ENCODE measurements at places on chromosomes 6 and 20. TPM values are rescaled to one million over a fixed set of nuclear protein-coding genes. Genes with fewer than 3 reads are reported as not detected.

DNA sequence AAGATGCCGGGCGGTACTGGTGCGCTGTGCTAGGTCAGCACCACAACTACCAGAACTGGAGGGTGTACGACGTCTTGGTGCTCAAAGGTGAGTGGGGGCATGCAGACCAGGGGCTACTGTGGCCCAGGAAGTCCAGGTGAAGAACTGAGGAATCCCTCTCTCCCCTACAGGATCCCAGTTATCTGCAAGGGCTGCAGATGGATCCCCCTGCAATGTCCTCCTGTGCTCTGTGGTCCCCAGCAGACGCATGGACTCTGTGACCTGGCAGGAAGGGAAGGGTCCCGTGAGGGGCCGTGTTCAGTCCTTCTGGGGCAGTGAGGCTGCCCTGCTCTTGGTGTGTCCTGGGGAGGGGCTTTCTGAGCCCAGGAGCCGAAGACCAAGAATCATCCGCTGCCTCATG lies 1.0 kb downstream of the LY6G6F start:
- no peak overlapping the region for H3K27ac ChIP-seq
- DNase-seq: no peak
- H3K4me1 ChIP-seq: no peaks in the 10 kb centered on the region
- H3K27me3 ChIP-seq: no peaks in the 10 kb centered on the region
- H3K4me3 ChIP-seq: no peak overlapping the region

- no peak overlapping the region for H3K27ac ChIP-seq
- H3K4me3 ChIP-seq: no peak overlapping the region
- H3K36me3 ChIP-seq: no peaks in the 10 kb centered on the region
- no peaks in the 10 kb centered on the region for H3K27me3 ChIP-seq
- peaks cover 13% of the 10 kb centered on the region for H3K4me1 ChIP-seq
Measured at GRCh38 chr20:47773371-47773786, 11.9 kb downstream of the SULF2 start.

RIPPLY2 gene
- total RNA-seq: 0.90 TPM

FAM50B gene
- total RNA-seq: 12.7 TPM

DNA sequence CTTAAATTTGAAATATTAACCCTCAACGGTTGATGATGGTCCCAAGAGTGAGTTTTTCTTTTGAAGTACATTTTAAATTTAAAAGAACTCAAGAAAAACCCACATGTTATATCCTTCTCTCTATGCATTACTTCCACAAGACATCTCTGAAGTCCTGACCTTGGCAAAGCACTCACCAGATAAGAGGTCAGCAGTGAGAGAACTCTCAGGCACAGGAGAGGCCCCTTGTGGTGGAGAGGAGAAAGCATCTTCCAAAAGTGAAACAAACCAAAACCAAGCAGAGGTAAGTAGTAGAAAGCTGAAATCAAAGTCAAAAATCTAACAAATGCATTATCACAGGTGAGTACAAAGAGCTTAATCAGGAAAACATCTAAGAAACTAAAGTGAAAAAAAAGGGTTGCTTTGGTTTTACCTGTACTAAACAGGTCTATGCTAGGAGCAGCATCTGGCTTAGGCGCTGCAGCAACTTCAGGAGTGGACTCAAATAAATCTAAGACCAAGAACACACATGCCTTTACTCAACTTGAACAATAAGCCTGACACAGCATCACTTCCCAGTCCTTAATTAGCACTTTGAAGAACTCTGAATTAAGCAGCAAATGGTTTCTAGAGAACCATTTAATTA lies 80.5 kb downstream of the PRSS35 start:
- DNase-seq: no peak
- H3K27ac ChIP-seq: no peak overlapping the region
- H3K27me3 ChIP-seq: no peaks in the 10 kb centered on the region
- no peaks in the 10 kb centered on the region for H3K36me3 ChIP-seq

OPRL1 gene
- total RNA-seq: 0.64 TPM

DNA sequence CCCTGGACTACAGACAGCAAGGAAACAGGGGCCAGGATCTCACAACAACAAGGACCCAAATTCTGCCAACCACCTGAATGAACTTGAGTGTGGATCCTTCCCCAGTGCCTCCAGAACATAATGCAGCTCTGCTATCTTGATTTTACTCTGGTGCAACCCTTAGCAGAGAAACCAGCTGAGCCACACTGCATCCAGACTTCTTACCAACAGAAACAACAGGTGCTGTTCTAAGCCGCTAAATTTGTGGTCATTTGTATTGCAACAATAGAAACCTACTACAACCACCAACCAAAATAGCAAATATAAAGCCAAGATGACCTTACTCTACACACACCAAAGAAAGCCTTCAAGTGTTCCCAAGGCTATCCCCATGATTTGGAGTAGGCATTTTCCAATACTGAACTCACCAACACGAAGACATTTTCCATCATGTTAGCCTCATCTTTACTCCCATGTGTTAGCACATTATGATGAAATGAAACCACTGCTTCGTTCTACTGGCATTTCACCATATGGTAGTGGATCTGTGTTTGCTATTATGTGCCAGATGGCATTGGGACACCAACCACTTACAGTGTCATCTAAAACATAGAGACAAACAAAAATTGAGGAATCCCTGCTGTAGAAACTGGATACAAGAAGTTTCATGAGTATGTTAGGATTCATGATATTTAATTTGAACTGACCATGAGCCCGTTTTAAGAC lies 249.8 kb upstream of the ID4 start:
- no peaks in the 10 kb centered on the region for H3K27me3 ChIP-seq
- no peak overlapping the region for H3K27ac ChIP-seq
- H3K4me1 ChIP-seq: no peaks in the 10 kb centered on the region
- no peak for DNase-seq
- no peak overlapping the region for H3K4me3 ChIP-seq

DNA sequence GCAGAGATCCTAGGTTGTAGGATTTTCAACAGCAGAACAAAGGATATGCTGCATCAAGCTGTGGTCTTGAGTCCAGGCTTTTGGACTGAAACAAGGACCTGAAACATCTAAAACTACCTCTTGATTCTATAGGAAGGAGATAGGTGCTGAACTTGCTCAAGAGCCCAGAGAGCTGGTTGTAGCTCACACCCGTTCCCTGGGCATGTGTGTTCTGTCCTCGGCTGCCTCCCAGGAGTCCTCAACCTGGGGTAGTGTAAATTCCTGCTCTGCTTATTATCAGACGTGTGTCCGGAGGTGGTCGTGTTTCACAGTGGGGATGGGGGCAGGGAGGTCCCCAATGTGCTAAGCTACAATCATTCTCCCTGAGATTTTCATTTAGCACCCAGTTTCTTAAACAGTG lies 4.8 kb downstream of the NOP56 start:
- H3K4me1 ChIP-seq: peaks cover 10% of the 10 kb centered on the region
- H3K27ac ChIP-seq: no peak overlapping the region
- H3K36me3 ChIP-seq: no peaks in the 10 kb centered on the region
- DNase-seq: no peak
- no peaks in the 10 kb centered on the region for H3K27me3 ChIP-seq
- H3K4me3 ChIP-seq: no peak overlapping the region

DNA sequence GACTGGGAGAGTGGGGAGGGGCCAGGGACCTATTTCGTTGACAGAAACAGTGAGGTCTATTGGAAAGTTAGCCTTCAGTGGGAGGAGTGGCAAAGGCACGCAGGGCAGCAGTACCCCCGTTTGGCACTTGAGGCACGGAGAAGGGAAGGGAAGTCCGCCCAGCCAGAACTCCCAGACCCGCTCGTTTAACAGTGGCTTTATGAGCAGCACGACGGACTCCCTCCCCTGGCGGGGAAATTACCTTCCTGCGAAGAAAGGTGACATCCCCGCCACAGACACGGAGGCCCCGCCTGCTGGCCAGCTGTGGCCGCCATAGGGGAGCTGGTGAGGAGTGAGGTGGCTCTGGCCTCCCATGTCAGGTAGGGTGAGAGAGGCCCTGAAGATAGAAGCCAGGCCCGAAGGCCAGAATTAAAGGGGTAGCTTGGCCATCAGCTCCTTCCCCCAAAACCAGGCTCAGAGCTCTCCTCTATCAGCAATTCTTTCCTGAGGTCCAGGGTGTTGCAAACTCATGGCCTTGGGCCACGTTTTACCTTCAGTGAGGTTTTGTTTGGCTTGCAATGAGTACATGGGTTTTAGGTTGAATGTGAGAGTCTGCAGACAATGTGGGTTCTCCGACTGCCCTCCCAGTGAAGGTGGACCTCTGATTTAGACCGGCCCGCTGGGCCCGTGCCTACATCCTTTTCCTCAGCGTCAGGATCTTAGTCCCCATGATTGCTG lies 123.7 kb downstream of the MRPL14 start:
- H3K27ac ChIP-seq: peak overlapping the region; percentile 6
- peaks cover 6% of the 10 kb centered on the region for H3K4me1 ChIP-seq
- H3K36me3 ChIP-seq: no peaks in the 10 kb centered on the region
- H3K27me3 ChIP-seq: no peaks in the 10 kb centered on the region

OR2H1 gene
- not detected for total RNA-seq

DNA sequence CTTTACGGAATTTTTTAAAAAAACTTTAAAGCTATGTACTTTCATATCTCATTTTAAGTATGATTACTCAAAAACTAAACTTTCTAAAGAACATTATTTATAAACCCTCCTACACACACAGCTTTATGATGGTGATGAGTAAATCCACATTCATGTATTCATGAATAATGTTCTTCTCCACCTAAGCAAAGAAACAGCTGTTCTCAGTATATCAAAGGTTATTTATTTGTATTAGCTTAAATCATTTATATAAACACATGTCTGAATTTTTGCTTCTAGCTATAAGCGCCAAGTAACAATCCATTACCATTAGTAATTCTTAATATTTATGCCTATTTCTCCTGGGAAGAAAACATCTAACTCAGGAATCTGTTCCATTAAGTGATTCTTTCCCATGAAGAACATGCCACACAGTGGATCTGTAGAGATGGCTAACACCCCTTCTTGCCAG lies 63.3 kb downstream of the SMLR1 start:
- no peak for DNase-seq
- H3K36me3 ChIP-seq: no peaks in the 10 kb centered on the region
- peak overlapping the region; percentile 52 for H3K27ac ChIP-seq
- no peak overlapping the region for H3K4me3 ChIP-seq
- no peaks in the 10 kb centered on the region for H3K27me3 ChIP-seq
- H3K4me1 ChIP-seq: no peaks in the 10 kb centered on the region

DNA sequence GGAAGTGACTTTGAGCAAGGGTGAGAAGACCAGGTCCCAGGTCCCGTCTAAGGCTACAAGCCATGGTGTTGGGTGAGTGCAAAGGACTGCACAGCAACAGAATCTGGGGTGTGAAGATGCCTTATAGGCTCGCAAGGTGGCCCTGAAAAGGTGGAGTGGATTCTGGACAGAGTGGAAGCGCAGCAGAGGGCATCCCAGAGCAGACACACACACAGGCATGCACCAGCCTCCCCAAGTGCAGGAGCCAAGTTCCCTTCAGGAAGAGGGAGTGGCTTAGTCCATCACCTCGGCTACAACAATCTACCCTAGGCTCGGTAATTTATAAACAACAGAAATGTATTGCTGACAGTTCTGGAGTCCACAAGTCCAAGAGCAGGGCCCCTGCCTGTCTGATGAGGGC lies 180.1 kb upstream of the PDE10A start:
- H3K4me1 ChIP-seq: peaks cover 6% of the 10 kb centered on the region
- H3K36me3 ChIP-seq: no peaks in the 10 kb centered on the region
- H3K27me3 ChIP-seq: no peaks in the 10 kb centered on the region
- H3K27ac ChIP-seq: peak overlapping the region; percentile 71
- H3K4me3 ChIP-seq: no peak overlapping the region

GRCh38 chr6:136403110-136403980 lies 113.7 kb upstream of the BCLAF1 start:
- peak; percentile 31 for DNase-seq
- H3K4me1 ChIP-seq: no peaks in the 10 kb centered on the region
- no peaks in the 10 kb centered on the region for H3K27me3 ChIP-seq
- peak overlapping the region; percentile 74 for H3K27ac ChIP-seq
- H3K36me3 ChIP-seq: no peaks in the 10 kb centered on the region
- no peak overlapping the region for H3K4me3 ChIP-seq

DNA sequence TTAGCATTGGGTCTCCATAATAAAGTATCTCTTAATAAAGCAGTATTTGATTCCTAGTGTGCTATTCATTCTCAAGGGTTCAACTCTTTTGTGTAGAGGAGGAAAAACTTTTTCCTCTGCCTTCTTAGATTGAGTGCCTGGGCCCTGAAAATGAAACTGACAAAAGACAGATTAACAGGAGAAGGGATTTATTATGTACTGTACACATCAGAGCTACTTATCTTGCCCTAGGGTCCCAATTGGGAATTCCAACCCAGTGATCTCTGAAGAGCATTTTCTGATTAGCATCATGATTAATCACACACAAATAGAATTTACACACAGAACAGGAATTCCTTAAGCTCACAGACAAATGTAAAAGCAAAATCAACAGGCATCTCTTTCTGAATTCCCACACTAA lies 128.9 kb downstream of the CD164 start:
- no peak for DNase-seq
- no peak overlapping the region for H3K4me3 ChIP-seq
- no peaks in the 10 kb centered on the region for H3K36me3 ChIP-seq
- H3K27me3 ChIP-seq: no peaks in the 10 kb centered on the region

- no peak for DNase-seq
- H3K4me3 ChIP-seq: no peak overlapping the region
- no peaks in the 10 kb centered on the region for H3K27me3 ChIP-seq
- no peaks in the 10 kb centered on the region for H3K4me1 ChIP-seq
- H3K27ac ChIP-seq: no peak overlapping the region
Measured at GRCh38 chr20:32577023-32577422, 8.1 kb downstream of the NOL4L start.

JARID2 gene
- 15.8 TPM for total RNA-seq

RNF8 gene
- total RNA-seq: 42.6 TPM

DNA sequence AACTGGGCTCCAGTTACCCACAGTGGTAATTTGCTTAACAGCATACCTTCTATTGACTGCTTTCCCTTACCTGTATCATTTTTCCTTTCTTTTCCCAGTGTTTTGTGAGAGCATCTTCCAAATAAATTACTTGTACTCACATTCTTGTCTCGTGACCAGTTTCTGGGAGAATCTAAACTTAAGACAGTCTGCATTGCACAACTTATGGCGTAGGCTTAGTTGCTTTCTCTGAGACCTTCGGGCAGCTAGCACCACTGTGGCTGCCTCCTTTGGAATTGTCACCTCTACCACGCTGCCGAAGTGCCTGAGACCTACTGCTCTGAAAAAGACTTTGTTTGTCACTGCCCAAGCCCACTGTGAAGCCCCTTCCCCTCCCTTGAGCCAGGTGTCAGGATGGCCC lies 188.1 kb upstream of the BMP2 start:
- no peak for DNase-seq
- H3K4me3 ChIP-seq: no peak overlapping the region
- no peaks in the 10 kb centered on the region for H3K4me1 ChIP-seq
- no peaks in the 10 kb centered on the region for H3K36me3 ChIP-seq
- no peak overlapping the region for H3K27ac ChIP-seq

TAF11 gene
- 12.8 TPM for total RNA-seq

Data from uterus (tissue), 4 donors.